ENCODE measurements at places on chromosomes 6 and 20. TPM values are rescaled to one million over a fixed set of nuclear protein-coding genes. Genes with fewer than 3 reads are reported as not detected.

GUCA1A gene
- total RNA-seq, result not detected

C2 gene
- total RNA-seq, result 1.4 TPM

TOX2 gene
- total RNA-seq, result 1.7 TPM

TRAPPC3L gene
- not detected for total RNA-seq

TNFRSF6B gene
- total RNA-seq, result 2.0 TPM

OR5V1 gene
- not detected for total RNA-seq

ANKRD66 gene
- total RNA-seq, result not detected

KHDC1 gene
- 0.86 TPM for total RNA-seq

WFDC2 gene
- total RNA-seq, result not detected

VWA7 gene
- 0.65 TPM for total RNA-seq

FABP7 gene
- total RNA-seq, result not detected

PRR18 gene
- not detected for total RNA-seq

SNRPB2 gene
- 49.0 TPM for total RNA-seq
